DMS79 treated with DMSO at 0.1 percent for 48 hours (cell line): ENCODE measurements at places on chromosomes 3 and 15.
A peak's percentile ranks its signal among the peaks of the same experiment; 100 is the strongest.

DNA sequence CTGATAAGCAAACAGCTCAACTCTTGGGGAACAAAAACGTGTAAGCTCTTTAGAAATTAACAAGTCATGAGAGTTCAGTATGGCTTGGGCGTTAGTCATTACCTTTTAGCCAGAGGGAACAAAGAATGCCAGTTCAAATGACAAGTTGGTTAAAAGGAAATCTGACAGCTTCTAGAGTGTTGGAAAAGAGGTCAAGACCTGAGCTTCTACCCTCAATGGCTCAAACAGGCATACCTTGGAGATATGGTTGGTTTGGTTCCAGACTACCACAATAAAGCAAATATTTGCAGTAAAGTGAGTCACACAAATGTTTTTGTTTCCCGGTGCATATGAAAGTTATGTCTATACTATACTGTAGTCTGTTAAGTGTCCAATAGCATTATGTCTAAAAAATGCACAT lies 136.1 kb downstream of the CACNA1D start:
- no peak for DNase-seq

GRCh38 chr15:81843226-81843625 lies 202.6 kb downstream of the MEX3B start:
- no peak for DNase-seq

DNA sequence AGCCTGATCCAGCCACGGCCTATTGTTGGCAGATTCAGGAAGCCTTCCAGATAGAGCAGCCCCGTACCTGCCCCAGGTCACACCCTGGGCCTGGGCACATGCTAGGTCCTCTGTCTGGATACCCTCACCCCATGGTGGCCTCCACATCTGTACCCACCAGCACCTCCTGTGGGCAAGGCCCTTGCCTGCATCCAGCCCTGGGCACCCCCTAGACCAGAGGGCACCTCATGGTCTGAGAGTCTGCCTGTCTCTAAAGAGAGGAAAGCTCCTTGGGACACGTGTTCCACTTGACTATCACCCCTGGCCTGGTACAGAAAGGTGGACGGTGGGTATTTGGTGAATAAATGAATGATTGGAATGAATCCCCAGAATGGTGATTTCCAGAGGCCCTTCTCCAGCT lies 8.9 kb upstream of the COMMD4 start:
- DNase-seq, result no peak

DNA sequence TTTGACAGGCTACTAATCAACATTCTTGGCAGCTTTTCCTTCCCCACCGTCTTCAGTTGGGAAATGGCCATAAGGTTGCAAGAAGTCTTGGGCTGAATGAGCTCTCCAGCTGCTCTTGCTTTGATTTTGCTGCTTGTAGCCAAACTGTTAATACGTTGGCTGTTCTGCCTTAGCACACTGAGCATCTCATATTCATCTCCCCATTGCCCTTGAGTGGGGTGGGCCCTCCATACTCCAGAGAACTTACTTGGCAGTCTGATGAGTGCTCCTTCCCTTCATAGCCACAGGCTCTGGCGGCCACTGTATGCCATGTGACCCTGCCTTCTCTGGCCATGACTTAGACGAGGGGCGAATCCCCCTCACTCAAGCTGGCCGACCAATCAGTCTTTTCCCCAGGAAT lies 25.8 kb upstream of the PAQR5 start:
- no peak for DNase-seq

DNA sequence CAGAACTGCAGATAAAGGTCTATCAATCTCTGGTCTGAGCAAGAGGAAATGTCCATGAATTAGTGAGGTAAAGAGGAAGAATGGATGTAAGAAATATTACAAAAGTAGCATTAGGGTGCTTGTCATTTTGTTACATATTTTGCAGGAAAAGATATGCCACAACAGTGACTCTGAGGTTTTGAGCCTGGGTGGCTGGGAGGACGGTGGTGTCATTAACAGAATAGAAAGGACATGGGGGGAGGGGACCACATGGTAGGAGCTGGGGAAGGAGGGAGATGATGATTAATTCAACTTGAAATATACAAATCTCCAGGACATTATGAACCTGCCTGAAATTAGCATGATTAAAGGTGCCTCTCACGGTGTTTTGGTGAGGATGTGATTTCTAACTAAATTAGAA lies 245.5 kb upstream of the MDFIC2 start:
- DNase-seq, result no peak

- no peak for DNase-seq
These were observed 65.1 kb downstream of the PRICKLE2 start for GRCh38 chr3:64160000-64160695.

DNA sequence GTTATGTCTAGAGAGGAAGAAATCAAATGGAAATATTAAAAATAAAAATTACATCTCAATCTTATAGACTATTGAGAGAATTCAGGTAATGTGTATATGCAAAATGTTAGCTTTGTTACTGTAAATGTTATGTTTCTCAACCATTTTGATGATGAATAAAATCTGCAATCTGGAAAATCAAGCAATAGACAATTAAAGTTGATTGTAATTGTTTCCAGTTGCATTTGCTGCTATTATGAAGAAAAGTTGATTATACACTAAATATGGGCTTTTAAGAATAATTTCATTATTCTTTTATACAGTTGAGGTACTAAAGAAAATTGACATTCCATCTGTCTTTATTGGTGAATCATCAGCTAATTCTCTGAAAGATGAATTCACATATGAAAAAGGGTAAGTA lies 68.9 kb downstream of the PFN2 start:
- no peak for DNase-seq

DNA sequence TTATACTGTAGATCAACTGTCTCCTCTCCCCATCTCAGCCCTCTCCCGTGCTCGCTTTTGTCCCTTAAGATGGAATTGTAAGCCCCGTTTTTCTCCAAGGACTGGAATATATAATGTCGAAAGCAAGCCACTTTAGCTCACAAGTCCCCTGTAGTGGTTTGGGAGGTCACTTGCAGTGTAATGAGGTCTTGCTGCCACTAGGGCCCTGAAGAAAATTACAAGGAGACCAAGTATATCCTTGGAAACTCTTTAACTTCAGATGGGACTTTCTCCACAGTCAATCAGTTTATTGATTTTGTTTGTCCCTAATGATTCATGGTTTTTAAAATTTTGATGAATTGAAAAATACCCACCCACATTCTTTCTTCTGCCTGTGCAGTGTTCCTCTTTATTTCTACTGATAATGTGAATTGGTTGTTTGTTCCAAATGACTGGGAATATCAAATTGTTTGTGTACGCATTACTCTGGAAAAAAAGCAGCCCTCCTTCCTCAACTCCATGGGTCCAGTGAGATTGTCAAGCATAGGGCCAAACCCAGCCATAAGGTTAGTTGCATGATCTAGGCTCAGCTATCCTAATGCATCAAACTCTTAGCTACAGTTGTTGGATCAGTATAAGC lies 294.8 kb downstream of the MCTP2 start:
- DNase-seq, result no peak

- no peak for DNase-seq
These were observed 328.5 kb upstream of the TLE3 start for GRCh38 chr15:70426096-70426821.

GRCh38 chr3:158573714-158574113 lies 2.7 kb downstream of the MLF1 start:
- DNase-seq, result no peak

DNA sequence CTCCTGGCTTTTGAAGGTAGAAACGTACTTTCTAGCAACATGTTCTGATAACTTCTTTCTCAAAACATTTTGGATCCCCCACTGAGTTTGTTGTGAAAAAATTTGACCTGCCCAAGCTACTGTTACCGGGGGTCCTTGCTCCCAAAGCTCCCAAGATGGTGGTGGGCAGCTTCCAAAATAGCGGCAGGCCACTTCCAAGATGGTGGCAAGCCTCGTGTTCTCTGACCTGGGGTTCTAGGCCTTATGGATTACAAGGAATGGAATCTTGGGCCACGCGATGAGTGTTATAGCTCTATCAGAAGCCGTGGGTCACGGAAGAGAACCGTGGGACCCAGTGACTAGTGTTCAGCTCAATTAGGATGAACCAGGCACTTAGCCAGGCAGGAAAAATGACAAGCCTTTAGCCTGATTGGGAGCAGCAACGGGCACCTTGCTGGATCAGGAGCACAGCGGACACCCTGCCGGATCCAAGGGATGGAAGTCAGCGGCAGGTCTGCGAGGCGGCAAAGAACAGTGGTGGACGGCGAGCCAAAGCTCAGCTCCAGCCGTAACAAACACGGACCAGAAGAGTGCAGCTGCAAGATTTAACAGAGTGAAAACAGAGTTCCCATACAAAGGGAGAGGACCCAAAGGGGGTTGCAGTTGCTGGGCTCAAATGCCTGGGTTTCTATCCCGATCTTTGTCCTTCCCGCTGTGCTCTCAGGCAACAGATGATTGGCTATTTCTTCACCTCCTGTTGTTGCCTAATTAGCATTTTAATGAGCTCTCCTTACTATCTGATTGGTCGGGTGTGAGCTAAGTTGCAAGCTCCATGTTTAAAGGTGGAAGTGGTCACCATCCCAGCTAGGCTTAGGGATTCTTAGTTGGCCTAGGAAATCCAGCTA lies 133.3 kb downstream of the WDR72 start:
- no peak for DNase-seq

DNA sequence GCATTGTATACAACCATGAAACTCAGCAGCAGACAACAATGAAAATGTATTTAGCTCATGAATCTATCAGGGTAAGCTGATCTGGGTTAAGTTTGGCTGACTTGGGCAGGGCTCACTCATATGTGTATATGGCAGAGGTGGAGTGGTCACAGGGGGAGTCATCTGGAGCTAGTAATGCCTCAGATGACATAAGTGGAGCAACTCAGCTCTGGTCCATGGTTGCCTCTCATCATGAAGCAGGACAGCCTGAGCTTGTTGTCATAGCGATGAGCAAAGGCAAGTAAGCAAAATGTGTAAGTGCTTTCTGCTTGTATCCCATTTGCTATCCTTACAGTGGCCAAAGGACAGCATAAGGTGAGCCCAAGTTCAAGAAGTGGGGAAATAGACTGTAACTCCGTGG lies 64.5 kb downstream of the ALCAM start:
- no peak for DNase-seq

DNA sequence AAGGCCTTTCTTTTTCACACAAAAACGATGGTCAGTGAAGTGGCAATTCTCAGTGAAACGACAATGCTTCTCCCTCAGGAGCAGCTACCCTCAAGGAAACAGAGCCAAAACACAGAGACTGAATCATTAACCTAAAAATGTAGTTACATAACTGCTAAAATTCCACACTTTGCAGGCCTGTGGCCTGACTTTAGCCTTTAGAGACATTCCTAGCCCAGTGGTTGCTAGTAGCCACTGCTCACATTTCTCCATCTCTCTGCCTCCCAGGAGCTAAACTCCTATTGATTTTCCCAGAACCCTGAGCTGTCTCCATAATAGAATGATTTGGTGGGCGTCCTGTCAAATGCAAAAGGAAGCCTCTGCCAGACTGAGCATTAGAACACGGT lies 630.1 kb upstream of the KCNMB2 start:
- no peak for DNase-seq

- DNase-seq, result peak; percentile 69
These were observed 12.1 kb upstream of the RTP2 start for GRCh38 chr3:187714404-187714979.

DNA sequence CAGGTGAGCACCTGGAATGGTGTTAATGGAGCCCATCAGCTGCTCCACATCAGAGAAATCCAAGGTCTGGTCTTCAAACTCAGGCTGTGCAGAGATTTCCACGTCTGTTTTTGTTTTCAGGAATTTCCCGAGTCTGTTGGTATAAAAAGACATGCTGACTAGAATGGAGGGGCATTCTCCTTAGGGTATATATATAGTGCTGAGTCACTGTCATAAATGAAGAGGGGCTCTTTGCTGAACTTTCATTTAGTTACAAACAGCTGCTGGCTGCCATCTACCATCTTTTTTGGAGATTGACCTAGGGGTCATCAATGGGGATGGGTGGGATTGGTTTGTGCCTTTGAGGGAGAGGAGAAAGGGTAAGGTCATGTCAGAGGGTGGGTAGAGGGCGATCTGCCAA lies 27.1 kb downstream of the FSD2 start:
- no peak for DNase-seq

- no peak for DNase-seq
These were observed 76.1 kb downstream of the CHRD start for GRCh38 chr3:184455991-184456390.

- DNase-seq, result peak; percentile 5
These were observed 10.9 kb downstream of the GNB5 start for GRCh38 chr15:52180196-52180835.

- no peak for DNase-seq
These were observed 58.1 kb upstream of the CA12 start for GRCh38 chr15:63439536-63440264.

DNA sequence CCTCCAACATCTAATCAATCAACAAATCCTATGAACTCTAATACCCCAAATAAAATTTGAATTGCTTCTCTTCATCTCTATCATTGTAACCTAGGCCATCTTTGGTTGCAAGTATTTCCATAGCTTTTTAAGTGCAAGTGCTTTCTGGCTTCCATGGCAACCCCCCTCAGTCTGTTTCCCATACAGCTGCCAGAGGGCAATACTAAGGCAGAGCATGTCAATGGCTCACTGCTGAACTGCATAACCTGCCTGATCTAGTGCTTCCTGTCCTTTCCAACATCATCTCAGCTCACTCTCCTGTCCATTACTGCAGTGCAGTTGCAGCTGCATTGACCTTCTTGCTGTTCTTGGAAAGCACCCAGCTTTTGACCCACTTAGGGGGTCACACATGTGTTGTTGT lies 198.4 kb downstream of the WNT5A start:
- DNase-seq, result no peak

GRCh38 chr3:58034738-58035523 lies 26.7 kb downstream of the FLNB start:
- no peak for DNase-seq
